Lung (tissue), 17 donors: ENCODE measurements at places on chromosomes 1 and 21. TPM values are rescaled to one million over a fixed set of nuclear protein-coding genes. Genes with fewer than 3 reads are reported as not detected.

GRCh38 chr21:46459356-46460112, 843 bp downstream of the DIP2A start:
- peak; percentile 33 for DNase-seq

- DNase-seq, result no peak
These were observed 122.6 kb downstream of the PLD5 start for GRCh38 chr1:242401937-242402336.

GRCh38 chr1:72018562-72018961, 263.8 kb downstream of the NEGR1 start:
- no peak for DNase-seq

DNA sequence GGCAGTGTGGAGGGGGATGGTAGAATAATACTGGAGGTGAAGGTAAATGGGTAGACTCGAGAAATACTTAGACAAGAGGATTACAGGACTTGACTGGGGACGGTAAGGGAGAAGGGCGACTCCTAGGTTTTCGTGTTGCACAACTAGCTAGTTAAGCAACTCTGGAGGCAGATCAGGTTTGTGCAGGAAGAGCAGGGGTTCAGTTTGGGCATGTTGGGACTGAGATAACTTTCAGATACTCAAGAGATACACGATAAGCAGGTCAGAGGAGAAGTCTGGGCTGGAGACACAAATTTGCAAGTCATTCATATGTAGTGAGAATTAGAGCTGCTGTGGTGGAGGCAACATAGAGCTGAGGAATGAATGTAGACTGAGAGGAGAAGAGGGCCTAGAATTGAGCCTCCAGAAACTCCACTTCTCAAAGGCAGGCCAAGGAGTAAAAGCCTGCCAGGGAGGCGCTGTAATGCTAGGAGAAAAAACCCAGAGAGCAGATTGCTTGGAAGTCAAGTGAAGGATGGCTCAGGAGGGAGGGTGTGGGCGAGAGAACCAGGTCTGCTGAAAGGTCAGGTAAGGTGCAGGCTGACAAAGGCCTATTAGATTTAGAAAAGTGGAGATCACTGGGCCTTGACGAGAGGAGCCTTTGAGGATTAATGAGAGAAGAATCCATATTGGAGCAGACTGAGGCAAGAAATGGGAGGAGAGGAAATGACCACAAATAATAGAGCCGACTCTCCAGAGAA, 20.8 kb downstream of the MAB21L3 start:
- DNase-seq, result no peak

DNA sequence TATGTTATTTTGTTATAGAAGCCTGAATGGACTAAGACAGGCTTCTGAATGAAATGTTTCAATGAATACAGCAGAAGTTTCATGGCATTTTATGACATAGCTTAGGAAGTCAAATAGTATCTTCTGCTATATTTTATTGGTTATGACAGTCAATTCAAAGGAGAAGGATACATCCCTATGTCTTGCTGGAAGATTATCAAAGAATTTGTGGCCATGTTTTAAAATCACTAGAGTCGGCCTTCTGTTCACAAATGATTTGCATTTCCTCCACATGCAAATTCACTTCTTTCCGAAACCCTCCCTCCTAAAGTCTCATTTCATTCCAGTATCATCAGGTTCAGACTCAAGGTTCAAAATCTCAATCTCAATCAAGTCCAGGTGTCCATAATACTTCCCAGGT, 679.2 kb upstream of the ADAMTS5 start:
- no peak for DNase-seq

- DNase-seq, result no peak
These were observed 3.8 kb downstream of the STMN1 start for GRCh38 chr1:25902462-25902861.

- DNase-seq, result peak; percentile 90
These were observed 1.6 kb upstream of the ENO1 start for GRCh38 chr1:8879922-8880676.

GRCh38 chr1:14929547-14930246, 223.8 kb upstream of the TMEM51 start:
- peak; percentile 87 for DNase-seq

- no peak for DNase-seq
These were observed 569 bp upstream of the CAPN2 start for GRCh38 chr1:223711747-223712193.

DNA sequence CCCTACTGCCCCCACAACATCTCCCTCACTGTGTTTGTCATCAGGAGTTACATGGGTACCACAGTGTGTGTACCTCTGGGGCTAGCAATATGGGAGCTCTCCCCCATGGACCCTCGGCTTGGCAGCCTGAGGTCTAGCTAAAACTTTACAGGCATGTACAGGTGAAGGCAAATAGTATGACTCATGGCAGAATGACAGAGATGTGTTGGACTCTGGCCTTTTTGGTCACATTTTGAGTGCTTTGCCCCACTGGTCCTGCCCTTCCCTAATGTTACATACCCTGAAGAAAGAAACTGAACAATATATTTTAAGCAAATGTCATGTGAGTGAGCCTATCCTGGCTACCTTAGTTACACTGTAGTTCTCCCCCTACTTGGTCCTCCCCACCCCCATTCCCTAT, 124.0 kb downstream of the NGF start:
- no peak for DNase-seq

GRCh38 chr1:37764414-37764825, 500 bp downstream of the EPHA10 start:
- DNase-seq, result peak; percentile 79

- DNase-seq, result peak; percentile 31
These were observed 5.9 kb downstream of the RIMS3 start for GRCh38 chr1:40659649-40659947.

DNA sequence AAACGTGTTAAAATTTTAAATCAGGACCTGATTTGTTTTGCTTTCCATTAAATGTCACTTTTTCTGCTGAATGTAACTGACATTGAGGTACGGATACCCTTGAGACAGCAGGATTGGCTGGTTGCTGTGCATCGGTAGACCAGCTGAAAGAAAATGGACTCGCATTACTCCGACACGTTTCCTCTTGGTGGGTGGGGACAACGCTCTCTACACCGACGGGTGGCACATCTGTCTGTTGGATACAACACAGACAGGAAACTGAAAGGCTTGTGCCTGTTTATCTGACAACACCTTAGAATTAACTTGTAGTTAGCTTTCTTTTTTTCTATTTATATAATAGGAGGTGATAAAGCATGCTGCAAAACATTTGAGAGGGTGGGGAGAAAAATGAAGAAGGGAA, 19.4 kb downstream of the PRPF38A start:
- peak; percentile 7 for DNase-seq

GRCh38 chr1:53297195-53297594, 30.7 kb downstream of the LRP8 start:
- no peak for DNase-seq

GRCh38 chr1:18182398-18183160, 75.0 kb downstream of the IGSF21 start:
- DNase-seq, result no peak

GRCh38 chr1:21368515-21369289, 71.2 kb upstream of the NBPF3 start:
- peak; percentile 84 for DNase-seq

DNA sequence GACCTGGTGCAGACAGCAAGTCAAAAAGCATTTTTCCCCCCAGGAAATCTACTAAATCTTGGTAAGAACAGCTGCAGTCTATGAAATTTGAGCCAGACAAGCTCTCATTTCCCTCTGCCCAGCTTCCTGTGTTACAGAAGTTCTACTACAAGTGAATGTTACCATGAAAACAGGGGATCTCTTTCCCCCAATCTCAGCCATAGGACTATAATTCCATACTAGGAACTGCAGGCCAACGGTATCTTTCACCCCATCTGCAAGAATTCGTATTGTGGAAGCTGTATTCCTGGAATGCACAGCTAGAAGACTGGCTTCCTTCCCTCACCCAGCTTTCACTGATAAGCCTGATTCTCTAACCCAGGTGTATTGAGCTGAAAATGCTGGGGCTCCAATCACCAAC, 1655.4 kb downstream of the BRINP3 start:
- no peak for DNase-seq

GRCh38 chr1:14180738-14181137, 417.7 kb upstream of the KAZN start:
- DNase-seq, result peak; percentile 71

DNA sequence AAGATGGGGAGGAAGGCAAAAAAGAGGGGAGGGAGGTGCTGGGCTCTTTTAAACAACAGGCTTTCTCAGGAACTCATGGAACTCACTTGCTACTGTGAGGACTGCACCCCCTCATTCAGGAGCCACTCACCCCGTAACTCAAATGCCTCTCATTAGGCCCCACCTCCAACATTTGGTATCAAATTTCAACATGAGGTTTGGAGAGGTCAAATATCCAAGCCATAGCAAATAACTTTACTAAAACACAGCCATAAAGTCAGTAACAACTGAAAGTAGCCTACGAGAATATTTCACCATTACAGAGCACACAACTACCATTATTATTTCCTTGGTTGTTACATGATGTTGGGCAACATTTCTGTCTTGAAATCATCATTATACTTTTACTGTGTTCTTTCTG, 13.1 kb upstream of the DMRTB1 start:
- no peak for DNase-seq

GRCh38 chr1:94515296-94515947, 26.1 kb downstream of the F3 start:
- no peak for DNase-seq

Gene MPL
- polyA plus RNA-seq, result 0.23 TPM

Gene KDM1A
- 26.6 TPM for polyA plus RNA-seq

Gene AGO4
- 19.5 TPM for polyA plus RNA-seq

Gene MAP3K21
- 3.2 TPM for polyA plus RNA-seq

Gene IGSF9
- 2.2 TPM for polyA plus RNA-seq

Gene WDR64
- not detected for polyA plus RNA-seq

Gene HLX
- 30.5 TPM for polyA plus RNA-seq

Gene PDC
- polyA plus RNA-seq, result not detected

Gene ASCL5
- polyA plus RNA-seq, result 0.01 TPM

Gene CTPS1
- polyA plus RNA-seq, result 10.6 TPM

Gene SHE
- polyA plus RNA-seq, result 16.8 TPM

Gene OR6K3
- polyA plus RNA-seq, result 0.06 TPM

Gene FAM72D
- polyA plus RNA-seq, result 0.35 TPM
